ENCODE measurements at places on chromosomes 1 and 21.

- ATAC-seq, result no peak
Measured at GRCh38 chr1:93159337-93159736, 20.9 kb downstream of the TMED5 start.

DNA sequence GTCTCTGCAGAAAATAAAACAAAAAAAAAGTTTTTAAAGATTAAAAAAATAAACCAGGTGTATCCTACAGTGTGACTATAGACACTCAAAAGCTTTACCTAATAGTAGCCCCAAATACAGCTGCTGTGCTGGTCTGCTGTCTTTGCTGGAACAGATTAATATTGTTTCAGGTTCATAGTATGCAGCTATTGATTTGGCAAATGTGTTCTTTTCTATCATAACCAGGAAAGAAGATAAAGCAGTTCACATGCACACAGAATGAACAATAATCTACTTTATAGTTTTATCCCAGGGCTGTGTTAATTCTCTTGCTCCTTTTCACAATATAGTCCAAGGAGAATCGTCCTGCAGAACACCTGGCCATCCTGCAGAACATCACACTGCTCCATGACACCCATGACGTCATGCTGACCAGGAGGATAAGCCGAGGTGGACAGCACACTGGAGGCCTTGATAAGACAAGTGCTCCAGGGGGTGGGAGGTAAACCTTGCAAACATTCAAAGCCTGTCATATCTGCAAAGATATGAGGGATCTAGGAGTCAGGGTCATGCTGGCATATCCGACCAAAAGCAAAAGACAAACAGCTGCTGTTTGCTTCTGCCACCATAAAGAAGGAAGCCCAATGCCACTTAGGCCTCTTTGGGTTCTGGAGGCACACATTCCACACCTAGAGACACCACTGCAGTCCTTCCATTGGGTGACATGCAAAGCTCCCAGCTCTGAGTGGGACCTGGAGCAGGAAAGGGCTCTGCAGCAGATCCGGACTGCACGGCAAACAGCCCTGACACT is 86.1 kb upstream of the SLC2A1 start:
- no peak for ATAC-seq

GRCh38 chr1:97610748-97611147 is 310.1 kb downstream of the DPYD start:
- no peak for ATAC-seq

DNA sequence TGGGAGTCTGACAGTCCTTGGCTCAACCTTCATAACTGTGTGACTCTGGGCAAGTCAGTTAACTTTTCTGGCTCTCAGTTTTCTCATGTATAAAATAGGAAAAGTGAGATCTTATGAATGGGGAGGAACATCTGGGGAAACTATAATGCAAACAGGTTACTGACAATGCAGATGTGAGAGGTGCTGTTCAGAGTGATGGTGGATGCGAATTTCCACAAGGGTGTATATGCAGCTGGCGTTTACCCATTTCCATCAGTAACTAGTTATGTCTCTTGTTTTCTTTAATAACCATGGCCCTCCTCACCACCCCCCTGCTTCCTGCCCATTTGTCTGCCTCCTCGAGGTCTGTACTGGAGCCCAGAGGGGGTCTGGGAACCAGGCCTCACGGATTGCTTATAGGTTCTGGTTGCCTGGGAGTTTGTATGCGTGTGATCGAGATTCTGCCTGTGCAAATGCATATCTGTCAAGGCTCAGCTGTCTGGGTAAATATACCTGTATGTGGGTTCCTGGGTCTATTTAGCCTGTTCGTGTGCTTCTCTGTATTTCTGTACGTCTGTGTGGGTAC is 44.4 kb downstream of the AHDC1 start:
- no peak for ATAC-seq

DNA sequence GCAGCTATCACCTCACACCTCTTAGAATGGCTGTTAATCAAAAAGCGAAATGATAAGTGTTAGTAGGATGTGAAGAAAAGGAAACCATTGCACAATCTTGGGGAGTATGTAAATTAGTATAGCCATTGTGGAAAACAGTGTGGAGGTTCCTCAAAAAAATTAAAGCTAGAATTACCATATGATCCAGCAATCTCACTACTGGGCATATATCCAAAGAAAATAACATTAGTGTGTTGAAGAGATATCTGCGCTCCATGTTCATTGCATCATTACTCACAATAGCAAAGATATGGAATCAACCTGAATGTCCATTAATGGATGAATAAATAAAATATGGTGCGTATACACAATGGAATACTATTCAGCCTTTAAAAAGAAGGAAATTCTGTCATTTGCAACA is 68.9 kb downstream of the SNRPE start:
- ATAC-seq, result no peak

- ATAC-seq, result no peak
Measured at GRCh38 chr1:154906621-154907081, 29.9 kb downstream of the PMVK start.

DNA sequence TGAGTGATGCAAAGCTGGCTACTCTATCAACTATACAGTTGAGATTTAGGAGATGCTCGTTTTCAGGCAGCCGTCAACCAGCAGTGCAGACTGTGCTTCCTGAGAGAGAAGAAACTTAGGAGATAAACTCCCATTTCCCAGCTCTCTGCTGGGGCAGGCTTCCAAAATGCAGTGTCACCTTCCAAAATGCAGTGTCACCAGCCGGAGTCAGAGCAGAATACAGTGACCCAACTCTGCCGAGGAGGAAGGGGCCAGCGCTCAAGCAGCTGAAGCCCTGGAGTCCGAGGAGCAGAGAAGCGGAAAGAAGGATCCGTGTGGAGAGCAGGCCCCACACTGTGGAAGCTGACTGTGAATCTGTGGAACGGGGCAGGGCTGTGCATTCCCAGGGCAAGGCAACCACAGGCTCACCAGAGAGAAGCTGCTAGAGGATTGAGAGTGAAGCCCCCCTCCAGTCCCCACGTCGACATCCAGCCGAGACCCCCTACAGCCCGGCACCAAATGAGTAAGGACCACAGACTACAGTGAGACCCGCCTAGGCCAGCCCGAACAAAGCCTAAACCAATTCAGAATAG is 703 bp upstream of the KRTAP12-1 start:
- no peak for ATAC-seq

- ATAC-seq, result no peak
Measured at GRCh38 chr1:7420470-7421100, 350.5 kb upstream of the VAMP3 start.

- no peak for ATAC-seq
Measured at GRCh38 chr1:221620437-221621384, 121.2 kb downstream of the DUSP10 start.

GRCh38 chr21:42073145-42074099 is 2.3 kb downstream of the UMODL1 start:
- ATAC-seq, result no peak

- ATAC-seq, result no peak
Measured at GRCh38 chr21:46124926-46125845, 27.3 kb downstream of the COL6A2 start.

DNA sequence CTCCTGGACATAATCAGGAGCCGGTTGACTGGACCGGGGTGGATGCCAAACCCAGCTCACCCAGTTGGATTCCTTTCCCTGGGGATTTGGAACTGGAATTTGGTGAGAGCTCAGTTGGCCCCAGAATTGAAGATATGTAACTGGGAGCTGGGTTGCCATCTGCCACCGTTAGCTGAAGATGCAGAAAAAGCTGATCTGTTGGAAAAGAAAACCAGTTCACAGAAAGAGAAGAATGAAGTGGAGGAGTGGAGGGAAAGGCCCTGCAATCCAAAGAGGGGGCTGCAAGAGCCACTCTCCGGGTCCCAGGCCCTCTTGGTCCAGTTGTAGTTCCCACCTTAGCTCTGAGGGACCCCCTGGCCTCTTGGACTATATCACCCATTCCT is 16.0 kb downstream of the TEX35 start:
- no peak for ATAC-seq

GRCh38 chr1:10510520-10511493 is 36.1 kb downstream of the PEX14 start:
- peak; percentile 74 for ATAC-seq

GRCh38 chr1:39671433-39671792 is 494 bp downstream of the NT5C1A start:
- ATAC-seq, result peak; percentile 54

DNA sequence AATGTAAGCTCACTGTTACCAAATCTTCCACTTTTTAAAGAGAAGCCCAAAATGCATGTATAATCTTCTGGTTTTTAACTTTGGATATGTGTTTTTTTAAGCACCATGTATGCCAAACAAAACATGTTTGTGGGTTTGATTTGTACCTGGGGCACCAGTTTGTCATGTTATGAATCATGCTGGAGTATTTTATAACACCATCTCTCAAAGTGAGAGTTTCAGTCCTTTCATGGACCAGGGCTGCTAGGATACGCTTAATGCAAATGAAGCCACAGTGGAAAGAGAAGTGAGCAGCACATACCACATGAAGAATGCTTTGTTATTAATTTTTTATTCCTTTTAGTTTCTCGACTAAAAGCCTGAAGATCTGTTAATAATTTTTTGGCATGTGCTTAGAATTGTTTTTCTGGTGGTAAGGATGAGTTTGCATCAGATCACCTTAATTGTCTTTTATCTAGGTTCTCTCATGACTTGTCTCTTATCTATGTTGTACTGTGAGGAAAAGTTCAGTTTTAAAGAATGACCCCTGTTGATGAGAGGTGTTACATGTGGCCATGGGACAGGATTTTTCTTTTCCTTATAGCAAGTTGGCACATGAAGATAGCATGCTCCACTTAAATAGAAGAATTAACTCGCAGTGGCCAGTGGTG is 2.0 kb upstream of the RABGAP1L start:
- no peak for ATAC-seq

- no peak for ATAC-seq
Measured at GRCh38 chr1:156601892-156602291, 613 bp upstream of the GPATCH4 start.

- no peak for ATAC-seq
Measured at GRCh38 chr21:41869771-41870170, 9.4 kb downstream of the PRDM15 start.
